ENCODE measurements at places on chromosomes 2 and 18.

- DNase-seq = no peak
These were observed 38.3 kb upstream of the RALBP1 start for GRCh38 chr18:9437021-9437437.

GRCh38 chr2:10457846-10458598 is 9.9 kb upstream of the ODC1 start:
- DNase-seq = no peak

GRCh38 chr2:6072768-6073167 is 380.6 kb downstream of the SOX11 start:
- DNase-seq = no peak

DNA sequence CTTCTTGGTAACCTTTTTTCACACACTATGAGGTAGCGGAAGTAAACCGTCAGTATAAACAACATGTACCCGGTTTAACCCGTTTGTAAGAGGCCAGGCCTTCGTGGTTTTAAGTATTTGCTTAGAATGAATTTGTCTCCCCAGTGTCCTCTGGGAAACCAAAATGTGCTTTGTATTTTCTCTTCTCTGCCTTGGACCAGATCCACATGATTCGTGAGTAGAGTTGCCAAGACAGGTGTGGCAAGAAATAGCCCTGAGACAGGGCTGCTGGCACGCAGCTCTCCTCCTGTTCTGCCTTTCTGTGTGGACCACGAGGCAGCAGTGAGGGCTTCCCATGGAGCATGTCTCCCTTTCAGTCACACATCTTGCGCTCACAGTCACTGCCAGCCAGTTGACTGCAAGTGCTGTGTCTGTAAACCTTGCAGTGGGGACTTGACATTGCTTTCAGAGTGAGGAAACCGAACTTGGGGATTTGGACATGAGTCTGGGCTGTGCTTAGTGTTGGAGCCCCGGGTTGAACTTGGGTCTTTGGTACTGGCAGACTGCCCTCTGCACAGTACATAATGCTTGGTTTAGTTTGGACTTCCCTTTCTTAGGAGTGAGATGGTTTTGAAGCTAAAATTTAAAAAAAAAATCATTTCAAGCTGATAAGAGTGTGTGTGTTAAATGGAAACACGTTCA is 19.1 kb downstream of the BCL2L11 start:
- no peak for DNase-seq

DNA sequence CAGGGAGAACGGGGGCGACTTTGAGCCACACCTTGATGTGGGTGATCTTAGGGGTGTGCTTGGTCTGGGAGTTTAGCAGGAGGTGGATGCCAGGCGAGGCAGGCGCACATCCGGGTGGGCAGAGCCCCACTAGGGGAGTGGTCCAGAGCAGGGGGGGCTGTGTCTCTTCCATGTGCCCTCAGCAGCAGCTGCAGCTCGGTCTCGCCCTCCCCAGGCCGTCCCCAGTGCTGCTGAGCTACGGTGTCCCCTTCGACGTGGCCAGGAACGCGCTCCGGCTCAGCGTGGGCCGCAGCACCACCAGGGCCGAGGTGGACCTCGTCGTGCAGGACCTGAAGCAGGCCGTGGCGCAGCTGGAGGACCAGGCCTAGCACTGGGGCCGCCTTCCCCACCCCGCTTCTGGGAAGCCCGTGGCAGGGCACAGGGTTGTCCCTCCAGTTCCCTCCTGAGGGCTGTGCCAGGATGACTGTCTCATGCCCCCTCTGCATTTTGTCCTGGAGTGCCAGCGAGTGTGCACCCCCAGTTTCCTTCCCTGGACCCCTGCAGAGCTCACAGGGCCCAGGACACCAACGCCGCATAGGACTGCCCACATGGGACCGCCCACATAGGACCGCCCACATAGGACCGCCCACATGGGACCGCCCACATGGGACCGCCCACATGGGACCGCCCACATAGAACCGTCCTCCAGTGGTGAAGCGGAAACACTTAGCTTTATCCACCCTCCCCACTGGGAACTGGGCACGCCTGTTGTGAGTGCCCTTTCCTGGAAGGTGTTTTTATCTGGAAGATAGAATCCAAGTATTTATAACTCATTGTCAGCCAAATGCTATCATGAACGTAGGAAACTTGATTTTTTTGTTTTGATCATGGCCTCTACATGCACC is 1.9 kb upstream of the ESPNL start:
- no peak for DNase-seq

GRCh38 chr2:11797846-11798245 is 51.4 kb downstream of the LPIN1 start:
- no peak for DNase-seq

DNA sequence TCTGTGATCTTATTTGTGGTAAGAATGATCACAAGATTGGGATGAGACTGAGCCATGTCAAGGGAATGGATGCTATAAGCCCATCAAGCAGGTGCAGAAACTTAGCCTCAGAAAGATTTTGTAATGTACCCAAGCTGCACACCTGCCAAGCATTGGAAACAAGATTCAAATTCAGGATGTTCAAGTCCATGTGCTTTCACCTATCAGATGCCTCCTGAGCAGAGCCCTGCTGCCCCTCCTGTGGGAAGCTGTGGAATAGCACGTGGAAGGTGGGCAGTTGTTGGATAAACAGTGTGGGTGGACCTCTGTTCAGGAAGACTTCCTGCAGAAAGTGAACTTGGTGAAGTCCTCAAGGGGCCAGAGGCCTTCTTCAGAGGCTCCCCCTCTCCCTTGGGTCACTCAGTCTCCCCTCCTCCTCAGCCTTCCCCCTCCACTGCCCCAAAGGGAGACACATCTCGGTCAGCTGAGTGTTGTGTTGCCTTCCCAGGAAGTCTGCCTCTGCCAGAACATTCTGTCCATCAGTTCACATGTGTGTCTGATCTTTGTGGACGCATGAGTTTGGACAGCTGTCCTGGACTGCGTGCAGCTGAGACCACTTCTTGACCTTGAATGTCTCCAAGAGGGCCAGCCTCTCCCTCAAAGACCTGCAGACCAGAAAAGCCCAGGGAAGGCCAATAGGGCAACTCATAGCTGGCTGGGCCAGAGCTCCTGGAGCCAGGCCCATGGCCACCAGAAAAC is 186.1 kb downstream of the INHBB start:
- DNase-seq = no peak

- no peak for DNase-seq
These were observed 300.7 kb upstream of the MEIS1 start for GRCh38 chr2:66134138-66134701.

- DNase-seq = no peak
These were observed at the start of gene GPR155 for GRCh38 chr2:174486563-174487107. Gene GPR155, minus strand, starts transcription at chr2:174487029. Its CDS starts 5,073 bp downstream, at chr2:174481956.

GRCh38 chr18:39942702-39943101 is 2012.3 kb upstream of the PIK3C3 start:
- no peak for DNase-seq

DNA sequence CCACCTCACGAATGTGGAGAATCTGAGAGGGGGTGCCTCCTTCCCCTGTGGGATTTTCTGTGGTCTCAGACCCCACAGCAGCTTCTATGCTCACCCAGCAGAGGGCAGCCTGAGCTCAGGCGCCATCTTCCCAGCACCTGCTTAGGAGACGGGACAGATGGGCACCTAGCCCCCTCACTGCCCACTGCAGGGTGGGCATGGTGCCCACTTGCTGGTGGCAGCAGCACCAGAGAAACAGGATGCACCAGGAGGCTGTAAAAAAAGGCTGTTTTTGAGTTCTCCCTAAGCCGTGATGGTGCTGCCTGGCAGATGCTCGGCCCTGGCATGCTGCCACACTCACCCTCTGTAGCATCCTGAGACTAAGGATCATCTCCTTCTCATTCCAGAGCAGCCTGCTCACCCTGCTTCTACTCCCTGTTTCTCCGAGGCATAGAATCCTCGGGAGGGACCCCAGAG is 19.1 kb upstream of the SLC20A1 start:
- peak; percentile 40 for DNase-seq

- DNase-seq = no peak
These were observed 225.8 kb downstream of the RNF152 start for GRCh38 chr18:61666876-61667590.

DNA sequence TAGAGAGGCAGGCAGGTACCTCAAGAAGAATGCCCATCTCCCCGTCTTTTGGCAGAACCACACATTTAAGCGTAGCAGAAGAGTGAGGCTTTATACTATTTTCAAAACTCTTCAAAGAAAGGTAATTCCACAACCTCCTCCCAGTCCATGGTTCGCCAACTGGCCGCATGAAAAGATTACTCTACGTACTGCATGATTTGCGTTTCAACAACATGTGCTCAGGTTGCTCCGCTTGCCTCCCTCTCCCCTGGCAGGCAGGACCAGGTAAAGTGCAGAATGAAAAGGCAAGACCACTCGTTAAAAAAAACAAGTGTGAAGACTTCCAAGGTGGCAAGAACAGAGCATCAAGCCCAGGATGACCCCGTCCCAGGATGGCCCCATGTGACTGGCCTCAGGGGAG is 143.7 kb downstream of the SP3 start:
- no peak for DNase-seq

DNA sequence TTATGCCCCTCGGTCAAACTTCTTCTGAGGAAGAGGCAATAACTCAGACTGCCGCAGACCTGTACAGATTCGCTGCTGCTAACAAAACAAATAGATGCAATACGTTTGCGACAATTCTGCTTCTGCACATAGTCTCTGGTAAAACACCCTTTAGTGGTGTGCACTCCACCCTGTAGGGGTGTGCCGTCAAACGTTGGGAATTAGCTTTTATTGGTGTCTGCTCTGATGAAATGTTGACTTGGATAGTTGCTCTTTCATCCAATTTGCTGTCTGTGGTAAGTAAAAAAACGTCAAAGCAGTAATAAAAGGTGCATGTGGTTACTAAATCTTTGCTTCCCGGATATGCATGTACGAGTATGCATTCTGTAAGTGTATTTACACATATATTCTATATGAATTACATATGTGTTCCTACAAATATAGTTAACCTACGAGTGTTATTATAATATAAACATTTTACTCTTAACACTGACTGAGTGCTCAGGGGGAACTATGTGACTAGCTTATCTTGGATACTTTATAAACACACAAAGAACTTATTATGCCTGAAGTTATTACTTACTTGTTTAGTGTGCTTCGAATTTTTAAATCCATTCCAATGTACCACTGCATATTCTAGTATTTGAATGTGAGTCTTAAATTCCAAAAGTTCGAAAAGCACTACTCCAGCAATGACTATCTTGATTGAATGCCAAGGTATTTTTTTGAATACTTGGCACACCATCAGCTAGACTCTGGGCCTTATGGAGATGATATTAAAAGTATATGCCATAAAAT is 610.2 kb downstream of the ZEB2 start:
- no peak for DNase-seq

- DNase-seq = no peak
These were observed 230.4 kb downstream of the IKZF2 start for GRCh38 chr2:212921061-212921460.

DNA sequence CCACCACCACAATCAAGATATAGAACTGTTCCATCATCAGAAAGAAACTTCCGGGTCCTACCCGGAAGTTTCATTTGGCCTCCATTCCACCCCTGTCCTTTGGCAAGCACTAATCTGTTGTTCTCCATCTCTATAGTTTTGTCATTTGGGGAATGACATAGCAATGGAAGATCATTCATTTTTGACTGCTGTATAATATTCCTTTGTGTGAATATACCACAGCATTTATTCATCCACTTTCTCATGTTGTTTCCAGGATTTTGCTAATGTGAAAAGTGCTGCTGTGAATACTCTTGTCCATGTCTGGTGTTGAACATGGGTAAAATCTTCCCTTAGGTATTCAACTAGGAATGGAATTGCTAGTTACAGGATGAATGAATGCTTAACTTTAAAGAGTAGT is 53.1 kb downstream of the ACOXL start:
- no peak for DNase-seq

DNA sequence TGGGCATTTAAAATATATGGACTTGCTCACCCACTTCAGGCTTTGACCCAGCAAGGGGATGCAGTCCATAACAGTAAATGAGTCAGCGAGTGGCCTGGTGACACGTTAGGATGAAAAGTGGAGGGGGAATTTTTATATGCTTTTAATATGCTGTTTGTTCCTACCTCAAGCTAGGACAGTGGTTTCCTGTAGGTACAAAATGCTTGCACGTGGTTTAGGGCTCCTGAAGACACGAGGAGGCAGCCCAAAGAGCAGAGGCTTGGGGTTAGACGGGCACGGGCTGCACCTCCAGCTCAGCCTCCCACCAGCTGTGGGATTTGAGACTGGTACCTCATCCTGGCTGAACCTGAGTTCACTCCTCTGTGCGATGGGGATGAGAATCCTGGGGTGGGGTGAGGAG is 306.2 kb upstream of the CXCR4 start:
- no peak for DNase-seq

DNA sequence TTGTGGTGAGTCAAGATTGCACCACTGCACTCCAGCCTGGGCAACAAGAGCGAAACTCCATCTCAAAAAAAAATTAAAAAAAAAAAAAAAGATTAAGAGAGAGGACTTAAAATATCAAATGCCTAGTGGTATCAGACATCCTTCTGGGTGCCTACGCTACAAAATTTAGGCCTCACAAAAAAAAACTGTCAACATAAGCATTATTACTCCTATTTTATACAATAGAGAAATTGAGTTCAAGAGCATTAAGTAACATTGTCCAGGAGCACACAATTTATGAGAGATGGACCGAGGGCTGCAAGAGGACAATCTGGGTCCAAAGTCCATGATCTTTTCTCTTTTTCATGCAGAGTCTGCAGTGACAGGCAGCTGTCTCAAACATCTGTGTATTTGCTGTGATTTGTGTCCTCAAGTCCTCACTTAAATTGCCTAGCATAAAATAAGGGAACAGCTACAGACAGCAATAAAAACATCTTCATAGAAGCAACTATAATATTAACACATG is 62.4 kb downstream of the OSR1 start:
- no peak for DNase-seq

GRCh38 chr18:61435064-61435652 is 101.9 kb downstream of the CDH20 start:
- DNase-seq = no peak

DNA sequence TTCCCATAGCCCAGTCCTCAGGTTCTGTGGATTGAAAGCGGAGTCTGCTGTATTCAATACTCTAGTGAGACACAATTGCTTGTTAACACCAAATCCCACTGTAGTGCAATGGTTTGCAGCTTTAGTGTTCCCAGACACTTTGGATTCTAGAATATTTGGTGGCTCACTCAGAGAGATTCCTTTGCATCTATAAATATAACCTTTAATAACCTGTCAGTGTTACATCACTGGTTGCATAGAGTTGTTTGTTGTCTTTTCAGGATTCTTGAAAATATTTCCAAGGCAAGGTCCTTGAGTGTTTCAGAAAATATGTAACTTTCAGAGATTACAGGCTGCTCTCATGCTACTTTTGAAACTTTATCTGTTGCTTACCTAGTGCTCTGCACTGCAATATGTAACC is 157.5 kb downstream of the ZEB2 start:
- no peak for DNase-seq

GRCh38 chr18:54479365-54479764 is 111.7 kb upstream of the DYNAP start:
- DNase-seq = no peak

GRCh38 chr18:62348474-62348873 is 23.4 kb downstream of the TNFRSF11A start:
- DNase-seq = no peak

- DNase-seq = no peak
These were observed 288.2 kb upstream of the CHST9 start for GRCh38 chr18:27473318-27473717.

GRCh38 chr18:54957296-54957832 is 1.9 kb downstream of the CCDC68 start:
- DNase-seq = no peak

- DNase-seq = no peak
These were observed 12.0 kb upstream of the SLC20A1 start for GRCh38 chr2:112633708-112634107.

GRCh38 chr2:205367331-205367935 is 314.9 kb upstream of the NRP2 start:
- DNase-seq = no peak

GRCh38 chr2:174654419-174654941 is 56.9 kb upstream of the WIPF1 start:
- DNase-seq = no peak

Data from stimulated activated CD4-positive, alpha-beta T cell treated with anti-CD3 and anti-CD28 coated beads, Interleukin-1b, Interleukin-23, amount 100 ng/mL, for 24 hours (primary cell).